ENCODE measurements at places on chromosomes 11 and 22. TPM values are rescaled to one million over a fixed set of nuclear protein-coding genes. Genes with fewer than 3 reads are reported as not detected.

- no peak overlapping the region for H3K27ac ChIP-seq
- H3K4me1 ChIP-seq = no peaks in the 10 kb centered on the region
- no peak for DNase-seq
- peaks cover 4% of the 10 kb centered on the region for H3K27me3 ChIP-seq
- H3K36me3 ChIP-seq = no peaks in the 10 kb centered on the region
- no peak overlapping the region for H3K4me3 ChIP-seq
These were observed 20.9 kb downstream of the SHISAL1 start for GRCh38 chr22:44291674-44292360.

DNA sequence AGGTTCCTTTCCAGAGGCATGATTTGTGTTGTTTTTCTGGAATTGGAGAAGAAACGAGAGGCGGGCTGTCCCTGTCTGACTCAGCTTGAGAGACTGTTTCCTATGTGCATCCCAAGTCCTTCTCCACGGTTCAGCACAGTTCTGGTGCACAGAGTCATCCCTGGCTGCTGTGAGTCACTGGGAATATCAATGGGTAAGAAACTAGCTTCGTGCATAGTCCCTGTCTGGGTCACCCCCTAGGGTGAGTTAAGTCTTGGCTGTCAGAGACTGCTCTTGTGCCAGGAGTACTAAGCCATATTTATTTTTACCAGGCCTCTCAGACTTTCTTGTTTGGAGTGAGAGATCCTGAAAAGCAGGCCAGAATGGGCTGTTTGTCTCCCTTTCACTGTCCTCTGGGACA is 2.4 kb upstream of the LRP4 start:
- H3K4me1 ChIP-seq = peaks cover 33% of the 10 kb centered on the region
- H3K4me3 ChIP-seq = no peak overlapping the region
- no peaks in the 10 kb centered on the region for H3K27me3 ChIP-seq
- peak overlapping the region; percentile 73 for H3K27ac ChIP-seq

DNA sequence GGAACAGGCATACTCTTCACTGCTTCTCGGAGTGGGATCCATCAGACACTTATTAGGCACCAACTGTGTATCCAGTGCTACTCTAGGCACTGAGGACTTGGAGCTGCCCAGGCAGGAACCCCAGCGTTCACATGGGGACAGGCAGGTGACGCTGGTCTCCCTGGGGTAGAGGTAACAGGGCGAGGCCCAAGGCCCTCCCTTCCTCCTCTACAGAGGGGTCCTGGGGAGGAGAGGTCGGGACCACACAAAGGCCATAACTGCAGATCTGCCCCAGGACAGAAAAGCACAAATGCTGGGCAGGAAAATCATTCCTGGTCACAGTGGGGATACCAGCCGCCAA is 262.2 kb downstream of the BRD1 start:
- peak; percentile 3 for DNase-seq
- H3K4me3 ChIP-seq = no peak overlapping the region

DNA sequence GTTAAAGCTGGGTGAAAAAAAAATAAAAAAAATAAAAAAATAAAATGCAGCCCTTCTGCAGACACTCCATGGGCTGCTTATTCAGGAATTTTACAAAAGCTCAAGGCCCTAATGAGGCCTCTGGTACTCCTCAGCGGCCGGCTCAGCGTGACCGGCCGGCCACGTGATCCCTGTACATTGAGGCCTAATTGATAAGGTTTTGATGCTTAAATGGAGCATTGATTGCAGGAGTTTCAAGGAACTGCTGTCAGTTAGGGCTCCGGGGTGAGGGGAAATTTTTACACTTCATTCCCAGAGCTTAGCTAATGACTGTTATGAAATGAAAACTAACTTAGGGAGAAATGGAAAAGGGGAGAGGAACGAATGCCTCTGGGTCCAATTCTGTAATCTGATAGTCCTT is 368.8 kb upstream of the KIRREL3 start:
- H3K36me3 ChIP-seq = no peaks in the 10 kb centered on the region
- no peak for DNase-seq
- no peak overlapping the region for H3K27ac ChIP-seq
- H3K4me3 ChIP-seq = no peak overlapping the region

Gene MMP13
- not detected for total RNA-seq

GRCh38 chr11:1949302-1949701 is 2.2 kb downstream of the MRPL23 start:
- H3K27ac ChIP-seq = no peak overlapping the region
- no peaks in the 10 kb centered on the region for H3K27me3 ChIP-seq
- no peaks in the 10 kb centered on the region for H3K4me1 ChIP-seq
- H3K4me3 ChIP-seq = no peak overlapping the region
- DNase-seq = no peak

- no peak for DNase-seq
- H3K27me3 ChIP-seq = no peaks in the 10 kb centered on the region
- H3K27ac ChIP-seq = no peak overlapping the region
- no peak overlapping the region for H3K4me3 ChIP-seq
- no peaks in the 10 kb centered on the region for H3K36me3 ChIP-seq
These were observed 50.3 kb downstream of the CADM1 start for GRCh38 chr11:115453693-115454490.

DNA sequence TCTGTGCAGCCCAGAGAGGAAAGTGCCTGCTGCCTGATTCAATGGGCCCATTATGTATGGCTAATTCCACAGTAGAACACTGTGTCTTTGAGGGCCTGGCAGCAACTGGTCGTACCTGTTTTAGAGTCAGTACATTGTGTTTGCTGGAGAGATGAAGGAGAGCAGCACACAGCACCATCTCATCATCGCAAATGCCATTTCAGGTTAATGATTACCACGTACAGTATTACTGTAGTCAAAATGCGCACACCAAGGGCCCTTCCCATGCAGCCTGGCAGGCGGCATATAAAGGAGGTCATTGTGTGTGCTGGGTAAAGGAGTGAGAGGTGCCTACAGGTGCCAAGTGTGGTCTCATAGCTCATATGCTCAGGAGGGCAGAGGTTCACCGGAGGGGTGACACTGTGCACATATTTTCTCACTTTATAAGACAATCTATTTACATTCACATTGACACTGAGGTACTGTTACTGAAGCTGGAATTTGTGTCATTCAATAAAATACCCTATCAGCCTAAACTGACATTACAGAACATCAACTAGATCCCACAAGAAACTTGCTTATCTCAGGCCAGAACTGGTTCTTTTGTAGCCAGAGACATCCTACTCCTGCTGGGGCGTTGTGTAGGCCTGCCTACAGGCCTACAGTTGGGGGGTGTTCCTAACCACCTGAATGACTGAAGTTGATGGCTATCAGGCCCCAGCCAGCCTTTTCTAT is 90.4 kb downstream of the APIP start:
- no peaks in the 10 kb centered on the region for H3K27me3 ChIP-seq
- H3K36me3 ChIP-seq = no peaks in the 10 kb centered on the region
- H3K4me3 ChIP-seq = no peak overlapping the region
- no peak for DNase-seq

DNA sequence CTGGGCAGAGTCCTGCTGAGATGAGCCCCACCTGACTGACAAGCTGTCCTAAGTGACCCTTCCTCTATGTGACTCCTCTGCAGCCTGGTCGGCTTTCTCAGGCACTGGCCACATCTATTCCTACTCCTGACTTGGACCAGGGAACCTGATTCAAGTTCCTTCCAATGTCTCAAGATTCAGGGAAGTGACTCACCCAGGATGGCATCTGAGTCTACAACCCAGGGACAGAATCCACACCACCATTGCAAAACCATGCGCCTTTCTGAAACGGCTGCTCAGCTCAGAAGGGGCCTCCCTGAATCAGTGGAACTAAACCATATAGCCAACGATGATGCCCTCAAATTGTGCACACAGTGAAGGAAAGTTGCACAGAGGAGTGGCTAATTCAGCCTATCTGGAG is 63.9 kb upstream of the CSNK2A3 start:
- H3K4me1 ChIP-seq = peaks cover 5% of the 10 kb centered on the region
- H3K4me3 ChIP-seq = no peak overlapping the region
- DNase-seq = no peak
- no peaks in the 10 kb centered on the region for H3K36me3 ChIP-seq

DNA sequence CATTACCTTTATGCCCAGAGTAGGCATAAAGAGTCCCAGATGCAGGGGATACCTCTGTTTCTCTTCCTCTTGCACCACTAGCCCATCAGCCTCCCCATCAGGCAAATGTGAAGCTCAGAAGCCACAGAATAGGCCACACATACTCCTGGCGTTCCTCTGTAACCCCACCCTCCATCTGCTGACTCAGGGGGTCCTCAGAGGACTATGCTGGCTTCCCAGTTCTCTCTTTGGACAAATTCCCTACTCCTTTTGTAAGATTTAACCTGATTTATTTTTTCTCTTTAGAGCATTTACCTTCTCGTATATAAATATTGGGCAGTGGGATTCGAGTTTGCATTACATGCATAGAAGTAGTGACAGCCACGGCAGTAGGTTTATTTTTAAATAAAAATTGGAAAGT is 262.3 kb upstream of the CADM1 start:
- no peak overlapping the region for H3K4me3 ChIP-seq
- no peak overlapping the region for H3K27ac ChIP-seq
- no peaks in the 10 kb centered on the region for H3K36me3 ChIP-seq
- no peak for DNase-seq
- peaks cover 4% of the 10 kb centered on the region for H3K4me1 ChIP-seq

GRCh38 chr11:46315783-46316563 is 31.3 kb upstream of the DGKZ start:
- H3K4me1 ChIP-seq = no peaks in the 10 kb centered on the region
- no peak overlapping the region for H3K27ac ChIP-seq
- H3K27me3 ChIP-seq = no peaks in the 10 kb centered on the region
- H3K4me3 ChIP-seq = no peak overlapping the region

- H3K4me3 ChIP-seq = no peak overlapping the region
- peak; percentile 6 for DNase-seq
- H3K36me3 ChIP-seq = no peaks in the 10 kb centered on the region
- no peaks in the 10 kb centered on the region for H3K4me1 ChIP-seq
- H3K27me3 ChIP-seq = no peaks in the 10 kb centered on the region
These were observed 106.3 kb downstream of the KCNQ1OT1 start for GRCh38 chr11:2593393-2593950.

GRCh38 chr11:73330569-73331093 is 22.6 kb downstream of the ARHGEF17 start:
- DNase-seq = no peak
- H3K27me3 ChIP-seq = no peaks in the 10 kb centered on the region
- H3K36me3 ChIP-seq = no peaks in the 10 kb centered on the region
- H3K4me3 ChIP-seq = no peak overlapping the region

Gene TBCEL
- 9.6 TPM for total RNA-seq

DNA sequence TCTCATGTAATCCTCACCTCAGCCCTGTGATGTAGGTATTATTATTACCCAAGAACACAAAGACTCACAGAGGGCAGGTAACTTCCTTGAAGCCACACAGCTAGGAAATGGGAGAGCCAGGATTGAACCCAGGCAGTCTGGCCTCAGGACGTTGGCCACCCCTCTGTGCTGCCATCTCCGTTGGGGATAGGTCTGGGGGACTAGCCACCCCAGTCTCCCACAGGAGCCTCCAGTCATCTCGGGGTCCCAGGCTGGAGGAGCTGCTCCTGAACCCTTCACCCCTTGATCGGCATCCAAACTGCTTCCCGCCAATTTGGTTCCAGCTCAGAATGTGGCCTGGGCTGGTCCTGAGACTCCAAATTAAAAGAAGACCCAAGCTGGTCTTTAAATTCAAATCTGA is 10.4 kb upstream of the TCF20 start:
- H3K36me3 ChIP-seq = no peaks in the 10 kb centered on the region
- DNase-seq = no peak
- H3K27me3 ChIP-seq = peaks cover 59% of the 10 kb centered on the region
- H3K4me3 ChIP-seq = no peak overlapping the region

- no peak for DNase-seq
- peaks cover 5% of the 10 kb centered on the region for H3K4me1 ChIP-seq
- H3K27ac ChIP-seq = no peak within 1 kb of the TSS
- no peaks in the 10 kb centered on the region for H3K27me3 ChIP-seq
- no peak within 1 kb of the TSS for H3K4me3 ChIP-seq
- no peaks in the 10 kb centered on the region for H3K36me3 ChIP-seq
These were observed at the start of gene CCDC81 for GRCh38 chr11:86374586-86374985. TSS of gene CCDC81 (plus strand) at chr11:86374887. CDS start at chr11:86375164, 277 bp downstream.

Gene OR8D4
- not detected for total RNA-seq

GRCh38 chr22:29125844-29126243 is 53.0 kb downstream of the KREMEN1 start:
- no peaks in the 10 kb centered on the region for H3K27me3 ChIP-seq
- H3K4me3 ChIP-seq = no peak overlapping the region
- peaks cover 10% of the 10 kb centered on the region for H3K4me1 ChIP-seq
- DNase-seq = no peak

DNA sequence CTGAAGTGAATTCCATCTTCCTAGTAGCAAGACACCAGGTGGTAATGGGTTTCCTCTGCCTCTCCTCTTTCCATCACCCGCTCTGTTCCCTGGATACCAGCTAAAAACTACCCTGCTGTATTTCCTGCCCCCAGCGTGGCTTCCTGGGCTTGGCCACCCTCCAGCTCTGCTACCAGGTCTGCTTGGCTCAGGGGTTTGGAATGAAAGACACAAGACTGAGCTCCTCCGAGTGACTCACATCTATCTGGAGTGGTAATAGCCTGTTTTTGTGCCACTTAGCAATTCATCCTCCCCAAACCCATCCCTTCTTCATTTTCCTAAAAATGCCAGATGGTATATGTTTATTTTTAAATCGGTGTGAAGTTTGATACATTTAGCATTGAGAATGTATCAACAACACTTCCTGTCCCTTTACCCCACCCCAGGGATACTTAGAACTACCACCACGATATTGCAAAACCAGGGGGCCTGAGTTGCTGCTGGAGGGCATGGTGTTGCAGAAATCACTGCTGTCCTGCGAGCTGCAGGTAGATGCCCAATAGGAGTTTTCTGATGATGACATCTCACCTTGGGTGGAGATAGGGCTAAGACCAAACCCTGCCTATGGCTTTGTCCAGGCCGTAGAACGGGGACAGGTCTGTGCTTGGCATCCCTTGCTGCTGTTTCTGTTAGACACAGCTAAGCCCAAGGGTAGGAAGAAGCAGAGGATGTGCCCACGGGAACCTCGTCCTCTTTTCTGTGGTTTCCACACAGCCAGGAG is 7.5 kb upstream of the MICAL3 start:
- no peaks in the 10 kb centered on the region for H3K36me3 ChIP-seq
- DNase-seq = peak; percentile 62
- H3K4me3 ChIP-seq = no peak overlapping the region
- H3K27me3 ChIP-seq = no peaks in the 10 kb centered on the region

Data from gastrocnemius medialis (tissue), 4 donors.